GM23248 (cell line): ENCODE measurements at places on chromosomes 3 and 15. TPM values are rescaled to one million over a fixed set of nuclear protein-coding genes. Genes with fewer than 3 reads are reported as not detected.
A peak's percentile ranks its signal among the peaks of the same experiment; 100 is the strongest.

GRCh38 chr3:115931581-115931980 lies 308.3 kb downstream of the GAP43 start:
- no peaks in the 10 kb centered on the region for H3K36me3 ChIP-seq
- no peaks in the 10 kb centered on the region for H3K4me1 ChIP-seq
- H3K27me3 ChIP-seq: no peaks in the 10 kb centered on the region
- no peak overlapping the region for H3K4me3 ChIP-seq

DNA sequence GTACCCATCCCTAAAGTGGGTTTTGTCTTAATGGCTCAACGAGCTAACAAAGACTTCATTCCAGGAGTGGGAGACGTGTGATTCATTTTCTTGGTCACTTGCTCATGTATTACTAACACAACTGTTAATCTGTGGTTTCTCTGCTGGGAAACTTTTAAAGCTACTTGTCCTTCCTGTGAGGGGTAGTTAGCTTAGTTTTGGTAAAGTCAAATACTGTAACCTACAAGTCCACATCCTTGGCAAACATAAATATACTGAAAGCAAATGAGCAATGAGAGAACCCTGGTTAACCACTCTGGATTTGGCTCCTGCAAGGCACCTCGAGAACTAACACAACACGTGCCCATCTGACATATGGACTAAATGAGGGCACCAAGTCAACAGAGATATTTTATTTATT lies 19.9 kb downstream of the NOX5 start:
- H3K4me1 ChIP-seq: peaks cover 13% of the 10 kb centered on the region
- no peaks in the 10 kb centered on the region for H3K36me3 ChIP-seq
- peaks cover 5% of the 10 kb centered on the region; the same call in 1 of the 2 replicates for H3K27me3 ChIP-seq
- no peak overlapping the region for H3K4me3 ChIP-seq

- peaks cover 25% of the 10 kb centered on the region for H3K4me1 ChIP-seq
- no peak overlapping the region for H3K27ac ChIP-seq
- no peaks in the 10 kb centered on the region for H3K36me3 ChIP-seq
- H3K4me3 ChIP-seq: peak overlapping the region; percentile 73
- DNase-seq: peak; percentile 49
These were observed 603 bp downstream of the SCAPER start for GRCh38 chr15:76904461-76905012.

DNA sequence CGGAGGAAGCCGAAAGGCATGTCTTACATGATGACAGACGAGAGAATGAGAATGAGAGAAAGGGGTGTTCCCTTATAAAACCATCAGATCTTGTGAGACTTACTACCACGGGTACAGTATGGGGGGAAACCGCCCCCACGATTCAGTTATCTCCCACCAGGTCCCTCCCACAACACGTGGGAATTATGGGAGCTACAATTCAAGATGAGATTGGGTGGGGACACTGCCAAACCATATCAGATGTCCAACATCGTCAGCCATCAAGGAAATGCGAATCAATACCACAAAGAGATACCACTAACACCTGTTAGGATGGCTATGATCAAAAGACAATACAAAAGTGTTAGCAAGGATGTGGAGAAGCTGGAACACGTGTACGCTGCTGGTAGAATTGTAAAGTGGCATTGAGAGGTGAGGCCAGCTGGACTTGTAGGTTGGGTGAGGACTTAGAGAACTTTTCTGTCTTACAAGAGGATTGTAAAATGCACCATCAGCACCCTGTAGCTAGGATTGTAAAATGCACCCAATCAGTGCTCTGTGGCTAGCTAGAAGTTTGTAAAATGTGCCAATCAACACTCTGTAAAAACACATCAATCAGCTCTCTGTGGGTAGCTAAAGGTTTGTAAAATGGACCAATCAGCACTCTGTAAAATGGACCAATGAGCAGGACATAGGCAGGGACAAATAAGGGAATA lies 37.5 kb downstream of the VGLL4 start:
- H3K4me3 ChIP-seq: no peak overlapping the region
- H3K4me1 ChIP-seq: peaks cover 59% of the 10 kb centered on the region
- DNase-seq: no peak
- no peaks in the 10 kb centered on the region for H3K27me3 ChIP-seq
- no peak overlapping the region for H3K27ac ChIP-seq

GRCh38 chr3:112333381-112334317 lies 693 bp downstream of the CD200 start:
- no peaks in the 10 kb centered on the region for H3K36me3 ChIP-seq
- peaks cover 44% of the 10 kb centered on the region for H3K27me3 ChIP-seq
- H3K4me3 ChIP-seq: peak overlapping the region; percentile 63
- DNase-seq: no peak

DNA sequence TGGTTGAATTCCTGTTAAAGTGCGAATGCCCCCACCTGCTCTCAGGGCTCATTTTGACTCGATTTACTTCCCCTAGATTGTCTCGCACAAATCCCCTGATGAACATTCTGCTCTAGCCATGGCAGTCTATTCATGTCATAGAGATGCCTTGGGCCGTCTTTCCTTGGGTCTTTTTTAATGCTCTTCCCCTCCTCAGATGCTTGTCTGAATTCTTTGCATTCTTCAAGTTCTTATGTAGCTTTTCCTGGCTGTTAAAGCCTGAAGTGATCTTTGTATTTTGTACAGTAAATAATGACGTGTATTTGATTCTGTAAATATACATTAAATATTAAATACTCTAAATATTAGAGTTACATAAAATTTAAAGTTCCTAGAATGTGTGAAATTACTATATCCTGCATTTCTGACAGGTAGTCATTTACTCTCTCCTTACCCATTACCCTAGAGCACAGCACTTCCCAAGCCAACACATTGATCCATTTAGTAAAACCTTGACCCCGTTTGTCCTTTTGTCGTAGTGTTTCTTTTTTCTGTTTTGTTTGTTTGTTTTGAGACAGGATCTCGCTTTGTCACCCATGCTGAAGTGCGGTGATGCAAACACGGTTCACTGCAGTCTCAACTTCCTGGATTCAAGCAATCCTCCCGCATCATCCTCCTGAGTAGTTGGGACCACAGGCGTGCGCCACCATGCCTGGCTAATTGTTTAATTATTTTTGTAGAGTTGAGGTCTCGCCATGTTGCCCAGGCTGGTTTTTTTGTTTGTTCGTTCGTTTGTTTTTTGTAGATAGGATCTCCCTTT lies 47.9 kb downstream of the YEATS2 start:
- no peaks in the 10 kb centered on the region for H3K4me1 ChIP-seq
- DNase-seq: no peak
- H3K27ac ChIP-seq: no peak overlapping the region

DNA sequence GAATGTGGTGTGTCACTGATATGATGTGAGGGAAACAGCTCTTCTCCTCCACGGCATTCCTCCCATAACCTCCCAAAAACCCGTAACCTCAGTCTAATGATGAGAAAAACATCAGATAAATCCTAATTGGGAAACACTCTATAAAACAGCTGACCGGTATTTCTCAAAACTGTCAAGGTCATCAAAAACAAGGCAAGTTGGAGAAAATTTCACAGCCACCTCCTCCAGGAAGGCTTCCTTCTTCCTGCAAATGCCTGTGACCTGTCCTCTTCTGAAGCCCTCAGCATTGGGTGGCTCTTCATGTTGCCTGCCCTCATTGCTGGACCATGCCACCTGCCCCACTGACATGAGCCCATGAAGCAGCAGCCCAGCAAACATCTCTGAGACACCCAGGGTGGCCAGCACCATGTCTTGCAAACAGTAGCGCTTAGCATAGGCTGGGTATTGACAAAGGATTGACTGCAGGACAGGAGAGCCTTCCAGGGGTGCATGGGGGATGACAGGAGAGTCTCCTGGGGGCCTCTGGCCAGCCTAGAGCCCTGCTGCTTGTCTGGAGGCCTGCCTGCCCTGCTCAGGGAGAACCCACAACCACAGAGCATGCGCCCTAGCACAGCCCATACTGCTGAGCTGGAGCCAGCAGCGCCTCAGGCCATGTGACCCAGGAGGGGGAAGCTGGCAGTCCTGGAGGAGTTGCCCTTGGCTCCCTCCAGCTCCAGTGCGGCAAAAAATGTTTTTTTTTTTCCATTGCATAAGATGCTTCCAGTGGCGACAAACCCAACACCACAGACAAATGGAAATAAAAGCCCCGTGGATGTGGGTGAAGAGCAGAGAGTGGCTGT lies 49.7 kb downstream of the XXYLT1 start:
- peak; percentile 62 for DNase-seq
- H3K4me3 ChIP-seq: no peak overlapping the region
- H3K36me3 ChIP-seq: no peaks in the 10 kb centered on the region
- H3K27ac ChIP-seq: no peak overlapping the region
- H3K4me1 ChIP-seq: peaks cover 31% of the 10 kb centered on the region
- H3K27me3 ChIP-seq: no peaks in the 10 kb centered on the region

DNA sequence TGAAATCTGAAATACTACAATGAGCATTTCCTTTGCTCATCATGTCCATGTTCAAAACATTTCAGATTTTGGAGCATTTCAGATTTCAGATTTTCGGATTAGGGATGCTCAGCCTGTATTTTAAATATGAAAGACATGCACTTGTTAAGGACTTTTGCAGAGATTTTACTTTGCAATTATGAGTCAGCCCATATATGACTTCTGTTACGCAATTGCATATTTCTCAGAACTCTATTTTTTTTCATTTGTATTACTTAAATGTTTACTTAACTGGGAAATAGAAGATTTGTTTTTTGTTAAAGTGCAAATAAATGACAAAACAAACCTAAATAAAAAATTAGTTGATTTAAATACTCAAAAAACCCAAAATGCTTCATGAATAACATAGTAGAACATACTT lies 376.2 kb downstream of the ZBTB20 start:
- H3K27ac ChIP-seq: no peak overlapping the region
- no peaks in the 10 kb centered on the region for H3K27me3 ChIP-seq
- no peaks in the 10 kb centered on the region; the same call in 1 of the 2 replicates for H3K4me1 ChIP-seq
- H3K4me3 ChIP-seq: no peak overlapping the region

DNA sequence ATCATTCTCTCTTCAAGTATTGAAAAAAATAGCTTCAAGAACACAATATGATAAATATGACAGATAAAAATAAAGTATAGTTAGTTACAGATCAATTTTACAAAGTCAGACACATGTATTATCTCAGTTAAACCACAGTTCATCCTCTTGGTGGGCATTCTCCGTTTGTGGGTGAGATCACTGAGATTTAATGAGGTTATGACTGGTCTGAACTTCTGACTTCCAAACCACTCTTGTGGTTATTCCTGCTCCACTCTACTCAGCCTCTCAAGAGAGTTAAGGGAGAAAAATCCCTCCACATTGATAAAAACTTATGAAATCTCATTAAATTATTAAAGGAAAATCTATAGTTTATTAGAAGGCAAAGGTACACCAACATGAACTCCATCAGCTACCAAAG lies 229.9 kb upstream of the LRTM1 start:
- no peak overlapping the region for H3K27ac ChIP-seq
- peak; percentile 57 for DNase-seq
- H3K4me3 ChIP-seq: no peak overlapping the region
- no peaks in the 10 kb centered on the region for H3K36me3 ChIP-seq
- peaks cover 50% of the 10 kb centered on the region for H3K4me1 ChIP-seq
- no peaks in the 10 kb centered on the region for H3K27me3 ChIP-seq

DNA sequence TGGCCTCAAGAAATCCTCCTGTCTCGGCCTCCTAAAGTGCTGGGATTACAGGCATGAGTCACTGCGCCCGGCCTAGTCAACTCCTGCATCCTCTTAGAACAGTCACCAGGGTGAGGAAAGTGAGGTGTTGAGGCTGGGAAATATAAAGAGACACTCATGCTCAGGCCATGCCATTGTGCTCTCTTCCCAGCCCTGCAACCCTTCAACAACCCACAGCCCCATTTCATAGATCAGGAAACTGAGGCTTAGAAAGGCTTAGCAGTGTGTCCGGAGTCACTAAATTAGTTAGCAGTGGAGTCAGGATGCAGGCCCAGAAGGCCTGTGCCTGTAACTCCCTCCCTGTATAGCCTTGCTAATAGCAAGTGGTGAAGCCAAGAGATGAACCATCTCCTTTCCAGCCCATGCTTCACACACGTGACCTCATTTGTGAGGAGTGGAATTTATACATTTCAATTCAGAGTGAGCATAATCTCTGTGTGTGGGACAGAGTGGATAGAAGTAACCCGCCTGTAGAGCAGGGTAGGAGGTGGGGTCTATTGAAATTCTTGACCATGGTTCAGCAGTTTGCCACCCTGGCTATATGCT lies 51.7 kb upstream of the USP3 start:
- H3K36me3 ChIP-seq: no peaks in the 10 kb centered on the region
- no peak overlapping the region for H3K4me3 ChIP-seq
- no peak overlapping the region for H3K27ac ChIP-seq
- no peaks in the 10 kb centered on the region for H3K27me3 ChIP-seq
- peak; percentile 75 for DNase-seq

DNA sequence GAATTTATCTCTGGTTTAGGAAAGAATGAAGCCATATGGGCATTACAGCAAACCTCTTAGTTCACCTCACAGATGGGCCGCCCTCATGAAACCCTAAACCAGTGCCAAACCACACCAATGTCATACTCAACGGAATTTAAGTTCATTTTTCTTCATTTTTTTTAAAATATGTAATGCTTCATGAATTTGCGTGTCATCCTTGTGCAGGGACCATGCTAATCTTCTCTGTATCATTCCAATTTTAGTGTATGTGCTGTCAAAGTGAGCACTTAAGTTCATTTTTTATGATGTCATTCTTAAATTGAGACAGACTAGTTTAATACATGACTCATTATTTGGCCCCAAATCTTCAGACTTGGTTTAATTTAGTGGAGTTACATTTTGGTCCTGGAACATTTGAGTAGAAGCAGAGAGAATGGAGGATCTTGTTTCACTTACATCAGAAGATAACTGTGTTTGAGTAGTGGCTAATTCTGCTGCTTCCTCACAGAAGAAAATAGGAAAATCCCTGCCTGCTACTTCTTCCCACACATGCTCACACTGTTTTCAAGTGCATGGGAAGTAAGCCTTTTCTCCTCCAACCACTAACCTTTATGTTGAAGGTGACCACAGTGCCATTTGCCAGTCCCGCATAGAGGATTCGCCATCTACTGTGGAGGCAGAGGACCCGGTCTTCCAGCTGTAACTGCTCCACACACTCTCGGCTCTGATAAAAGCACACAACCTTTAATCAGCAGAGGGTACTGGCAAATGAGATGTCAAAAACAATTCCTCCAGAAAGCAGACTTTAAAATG lies 63.3 kb downstream of the ZNF106 start:
- H3K27me3 ChIP-seq: no peaks in the 10 kb centered on the region
- H3K27ac ChIP-seq: peak overlapping the region; percentile 84
- DNase-seq: peak; percentile 93
- H3K4me3 ChIP-seq: no peak overlapping the region
- peaks cover 43% of the 10 kb centered on the region for H3K36me3 ChIP-seq

GRCh38 chr3:107945417-107946094 lies 145.3 kb downstream of the CD47 start:
- DNase-seq: no peak
- no peaks in the 10 kb centered on the region for H3K36me3 ChIP-seq
- H3K4me1 ChIP-seq: peaks cover 21% of the 10 kb centered on the region
- H3K27me3 ChIP-seq: no peaks in the 10 kb centered on the region

- H3K36me3 ChIP-seq: no peaks in the 10 kb centered on the region
- H3K4me1 ChIP-seq: peaks cover 11% of the 10 kb centered on the region
- no peak overlapping the region for H3K27ac ChIP-seq
- no peaks in the 10 kb centered on the region for H3K27me3 ChIP-seq
These were observed 36.0 kb downstream of the TM2D3 start for GRCh38 chr15:101615986-101616848.

GRCh38 chr3:58617338-58617761 lies 40.2 kb upstream of the FAM107A start:
- no peaks in the 10 kb centered on the region for H3K36me3 ChIP-seq
- H3K4me3 ChIP-seq: no peak overlapping the region
- no peaks in the 10 kb centered on the region for H3K27me3 ChIP-seq
- H3K27ac ChIP-seq: no peak overlapping the region
- no peaks in the 10 kb centered on the region for H3K4me1 ChIP-seq

Gene BNIP2
- 113 and 123 TPM in 2 replicates for total RNA-seq

Gene BLM
- 2.1 and 4.8 TPM in 2 replicates for total RNA-seq

Gene GOLGA8T
- total RNA-seq: not detected in 2 replicates

Gene RAD54L2
- total RNA-seq: 8.5 and 14.2 TPM in 2 replicates
